ENCODE measurements at places on chromosomes 11 and 22.

- DNase-seq, result no peak
Measured at GRCh38 chr11:119371778-119372182, 9.7 kb downstream of the USP2 start.

- DNase-seq, result no peak
Measured at GRCh38 chr11:111603611-111604130, 1.4 kb downstream of the SIK2 start.

- no peak for DNase-seq
Measured at GRCh38 chr11:100908746-100909145, 220.9 kb downstream of the PGR start.

DNA sequence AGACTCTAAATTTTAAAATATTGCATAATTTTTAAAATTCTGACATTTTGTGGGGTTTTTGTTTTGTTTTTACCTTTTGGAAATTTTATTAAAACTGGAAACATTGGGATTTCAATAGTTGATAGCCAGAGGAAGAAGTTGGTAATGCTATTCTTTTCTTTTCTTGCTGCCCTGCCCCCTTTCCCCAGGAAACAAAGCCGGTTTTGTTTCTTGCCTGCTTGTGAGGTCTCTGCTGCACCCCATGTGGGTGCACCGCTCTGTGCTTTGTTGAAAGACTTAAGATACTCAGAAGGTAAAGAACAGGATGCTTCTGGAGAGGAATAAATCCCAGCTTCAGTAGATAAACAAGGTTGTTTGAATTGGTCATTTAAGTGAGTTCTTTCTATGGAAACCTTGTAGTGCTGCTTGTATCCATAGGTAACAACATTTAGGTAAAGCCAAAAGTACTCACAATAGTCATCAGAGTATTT, 87.5 kb downstream of the YAP1 start:
- DNase-seq, result no peak

DNA sequence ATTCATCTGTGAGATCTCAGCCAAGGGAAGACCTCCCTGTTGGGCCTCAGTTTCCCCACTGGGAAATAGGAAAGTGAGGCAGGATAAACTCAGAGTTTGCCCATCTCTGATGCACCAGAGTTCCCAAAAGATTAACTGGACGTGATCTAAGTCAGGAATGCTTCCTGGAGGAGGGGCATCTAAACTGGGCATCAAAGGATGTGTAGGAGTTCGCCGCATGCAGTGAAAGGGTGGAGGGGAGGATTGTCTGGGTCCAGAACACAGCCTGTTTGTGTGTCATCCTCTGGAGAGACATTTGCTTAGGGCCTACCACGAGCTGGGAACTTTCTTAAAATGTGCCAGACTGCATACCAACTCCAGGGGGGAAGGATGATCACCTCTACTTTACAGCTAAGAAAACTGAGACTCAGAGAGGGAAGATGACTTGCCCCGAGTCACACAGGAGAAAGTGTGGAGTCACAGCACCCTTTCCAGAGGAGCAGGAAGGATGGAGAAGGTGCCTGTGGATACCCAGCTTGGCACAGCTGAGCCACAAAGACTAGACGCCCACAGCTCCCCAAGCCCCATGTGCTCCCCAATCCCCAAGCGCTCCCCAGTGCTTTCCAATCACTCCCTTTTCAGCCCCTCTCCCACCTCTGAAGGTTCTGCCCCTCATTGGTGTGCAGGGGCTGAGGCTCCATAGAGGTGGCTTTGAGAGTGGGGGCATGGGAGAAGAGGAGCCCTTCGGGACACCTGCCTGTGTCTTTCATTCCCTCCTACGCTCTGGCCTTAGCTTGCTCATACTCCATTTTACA, 50.1 kb downstream of the MN1 start:
- DNase-seq, result no peak

GRCh38 chr22:39248254-39248653, 3.5 kb upstream of the PDGFB start:
- DNase-seq, result no peak
